NCI-H187 treated with DMSO at 0.1 percent for 48 hours (cell line): ENCODE measurements at places on chromosomes 2 and 18.

DNA sequence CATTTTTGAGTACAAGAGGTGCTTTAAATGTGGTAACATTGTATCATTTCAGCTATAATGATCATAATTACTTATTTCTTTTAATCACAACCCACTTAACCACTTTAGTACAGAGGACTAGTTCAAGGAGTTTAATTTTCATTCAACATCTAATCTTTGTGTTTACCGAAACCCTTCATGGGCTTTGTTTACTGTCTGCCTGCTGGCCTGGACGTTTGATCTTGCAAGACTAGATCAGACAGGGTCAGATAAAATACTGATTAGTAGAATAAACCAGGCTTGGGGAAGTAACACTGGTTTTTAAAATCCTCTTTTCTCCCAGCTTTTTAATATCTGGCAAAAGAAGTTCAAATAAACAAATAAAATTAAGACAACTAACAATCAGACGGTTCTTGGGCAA, 93.6 kb downstream of the SATB2 start:
- DNase-seq, result peak; percentile 9

GRCh38 chr2:133053541-133053940, 383.5 kb upstream of the LYPD1 start:
- DNase-seq, result no peak

GRCh38 chr18:27665264-27665799, 480.2 kb upstream of the CHST9 start:
- DNase-seq, result no peak

GRCh38 chr2:42047488-42048298, at the start of gene PKDCC:
PKDCC (plus strand) TSS chr2:42048021; CDS start chr2:42048200, 179 bp downstream.
- no peak for DNase-seq

GRCh38 chr18:30342675-30343074, 699.9 kb downstream of the DSC3 start:
- no peak for DNase-seq

- DNase-seq, result no peak
Observed at GRCh38 chr18:56508370-56509036, 129.9 kb downstream of the TXNL1 start.

DNA sequence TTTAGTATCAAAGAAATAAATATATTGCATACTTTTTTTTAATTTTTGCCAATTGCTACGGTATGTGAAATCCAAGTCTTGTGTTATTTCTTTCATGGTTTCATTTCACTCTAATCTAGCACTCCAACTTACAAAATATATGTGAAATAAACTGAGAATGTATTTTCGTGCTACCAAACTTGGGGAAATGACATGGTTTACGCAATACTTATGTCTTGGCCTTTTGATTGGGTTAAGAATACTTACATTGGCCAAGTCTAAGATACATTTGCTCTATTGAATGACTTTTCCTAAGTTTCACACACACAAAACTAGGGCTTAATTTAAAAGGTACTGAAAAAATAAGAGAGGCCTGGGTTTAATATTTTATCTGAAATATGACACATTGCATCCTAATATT, 80.5 kb downstream of the VRK2 start:
- no peak for DNase-seq

- DNase-seq, result no peak
Observed at GRCh38 chr18:34401775-34402174, 177.1 kb upstream of the NOL4 start.

- no peak for DNase-seq
Observed at GRCh38 chr2:113266431-113266830, 12.3 kb downstream of the PAX8 start.

- no peak for DNase-seq
Observed at GRCh38 chr2:201918616-201919307, 112.4 kb downstream of the CDK15 start.

DNA sequence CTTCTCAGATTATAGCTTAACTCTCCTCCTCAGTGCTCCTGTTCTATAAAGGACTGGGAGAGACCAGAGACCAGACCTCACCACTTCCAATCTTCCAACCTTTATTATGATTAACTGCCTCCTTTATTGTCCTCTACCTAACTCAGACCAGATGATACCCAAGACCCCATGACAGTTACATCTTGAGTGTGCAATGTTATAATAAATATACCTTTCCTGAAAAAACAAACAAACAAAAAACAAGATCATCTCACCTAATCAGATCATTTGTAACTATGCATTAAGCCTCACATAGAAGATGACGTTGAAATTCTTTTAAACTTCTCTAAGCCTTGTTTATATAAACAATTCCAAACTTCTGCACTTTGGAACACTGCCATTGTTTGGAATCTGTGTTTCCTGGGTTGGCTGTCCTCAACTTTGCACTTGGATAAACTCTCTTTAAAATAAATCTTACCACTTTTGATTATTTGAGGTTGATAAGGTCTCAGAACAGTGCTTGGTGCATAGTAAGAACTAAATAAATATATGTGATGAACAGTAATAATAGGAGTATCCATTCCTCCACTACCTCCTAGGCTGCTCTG, 342.7 kb downstream of the TDRD15 start:
- no peak for DNase-seq

GRCh38 chr2:94758546-94758945, 112.7 kb upstream of the TEKT4 start:
- DNase-seq, result no peak

- no peak for DNase-seq
Observed at GRCh38 chr18:21134895-21135294, 23.3 kb upstream of the ROCK1 start.

DNA sequence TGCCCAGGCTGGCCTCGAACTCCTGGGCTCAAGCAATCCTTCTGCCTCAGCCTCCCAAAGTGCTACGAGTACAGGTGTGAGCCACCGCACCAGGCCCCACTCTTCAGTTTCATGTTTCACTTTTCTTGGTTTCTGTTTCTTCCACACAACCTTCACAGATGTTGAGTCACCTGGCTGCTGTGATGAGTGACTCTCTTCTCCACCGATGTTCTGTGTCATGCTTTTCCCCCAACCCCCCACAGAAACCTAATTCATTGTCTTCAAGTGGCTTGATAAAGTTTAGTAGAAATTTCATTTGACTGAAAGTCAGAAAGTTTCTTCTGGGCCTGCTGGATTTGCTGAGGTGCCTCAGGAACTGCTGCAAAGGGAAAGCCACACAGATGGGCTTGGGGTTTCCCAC, 78.5 kb downstream of the SPHKAP start:
- DNase-seq, result no peak

DNA sequence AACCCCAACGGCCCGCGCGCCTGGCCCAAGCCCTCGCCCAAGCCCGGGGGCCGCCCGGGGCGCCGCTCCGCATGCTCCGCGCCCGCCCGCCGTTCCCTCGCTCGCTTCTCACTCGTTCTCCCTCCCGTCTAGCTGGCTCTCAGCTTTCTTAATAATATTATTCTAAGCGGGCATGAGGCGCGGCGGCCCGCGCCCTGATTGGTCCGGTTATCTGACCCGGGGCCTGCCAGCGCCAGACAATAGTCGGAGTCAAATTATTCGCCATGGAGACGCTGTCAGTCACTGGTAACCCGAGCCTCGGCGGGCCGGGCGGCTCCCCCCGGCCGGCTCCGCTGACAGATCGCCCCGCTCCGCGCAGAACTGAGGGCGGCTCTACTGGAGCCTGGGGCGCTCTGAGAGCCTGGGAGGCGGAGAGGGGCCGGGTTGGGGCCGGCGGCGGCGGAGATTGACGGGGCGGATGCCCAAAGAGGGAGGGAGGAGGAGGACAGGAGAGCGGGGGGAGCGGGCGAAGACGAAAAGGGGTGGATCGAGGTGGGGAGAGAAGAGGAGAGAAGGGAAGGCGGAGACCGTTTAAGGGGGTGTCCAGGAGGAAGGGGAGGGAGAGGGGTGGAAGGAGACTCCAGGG, at the start of gene SIX2:
SIX2 (minus strand) TSS at position 150 of the 625 bp plus-strand sequence. CDS start 342 bp downstream, outside the sequence.
- DNase-seq, result peak; percentile 99

- DNase-seq, result no peak
Observed at GRCh38 chr2:137208431-137208891, 443.1 kb downstream of the THSD7B start.

DNA sequence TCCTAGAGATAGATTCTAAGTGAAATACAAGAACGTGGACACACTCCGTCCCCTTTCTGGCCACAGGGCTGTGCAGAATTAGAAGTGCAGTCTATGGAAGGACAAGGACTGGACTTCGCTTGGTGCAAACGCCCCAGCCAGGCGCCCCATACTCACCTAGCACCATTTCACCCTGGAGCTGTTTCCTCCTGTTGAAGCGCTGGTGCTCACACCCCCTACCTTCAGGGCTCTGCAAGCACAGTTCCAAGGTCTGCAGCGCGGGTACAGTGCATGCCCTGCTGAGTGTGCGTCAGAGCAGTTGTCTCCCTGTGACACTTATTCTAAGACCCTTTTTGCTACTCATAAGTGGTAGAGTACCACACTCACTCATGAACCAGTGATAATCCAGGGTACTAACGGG, 3.0 kb downstream of the HPCAL1 start:
- DNase-seq, result no peak

GRCh38 chr2:179222076-179222475, 42.6 kb downstream of the SESTD1 start:
- no peak for DNase-seq

GRCh38 chr2:177397481-177398289, 5.1 kb downstream of the AGPS start:
- no peak for DNase-seq

DNA sequence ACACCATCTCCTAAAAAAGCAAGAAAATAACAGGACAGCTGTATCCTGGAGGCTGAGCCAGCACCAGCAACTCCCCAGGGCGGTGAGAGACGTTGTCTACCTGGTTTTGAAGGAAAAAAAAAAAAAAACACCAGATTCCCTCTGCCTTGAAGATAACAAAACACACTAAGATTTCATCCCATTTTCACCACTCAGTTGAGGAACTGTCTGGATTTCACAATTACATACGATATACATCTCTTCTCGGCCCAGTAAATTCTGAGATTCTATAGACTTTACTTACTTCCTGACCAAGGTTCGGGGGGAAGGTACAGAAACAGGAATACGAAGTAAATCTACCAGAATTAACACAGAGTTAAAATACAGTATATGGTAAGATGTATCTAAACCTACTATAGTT, 8.5 kb downstream of the ZNF516 start:
- DNase-seq, result no peak

DNA sequence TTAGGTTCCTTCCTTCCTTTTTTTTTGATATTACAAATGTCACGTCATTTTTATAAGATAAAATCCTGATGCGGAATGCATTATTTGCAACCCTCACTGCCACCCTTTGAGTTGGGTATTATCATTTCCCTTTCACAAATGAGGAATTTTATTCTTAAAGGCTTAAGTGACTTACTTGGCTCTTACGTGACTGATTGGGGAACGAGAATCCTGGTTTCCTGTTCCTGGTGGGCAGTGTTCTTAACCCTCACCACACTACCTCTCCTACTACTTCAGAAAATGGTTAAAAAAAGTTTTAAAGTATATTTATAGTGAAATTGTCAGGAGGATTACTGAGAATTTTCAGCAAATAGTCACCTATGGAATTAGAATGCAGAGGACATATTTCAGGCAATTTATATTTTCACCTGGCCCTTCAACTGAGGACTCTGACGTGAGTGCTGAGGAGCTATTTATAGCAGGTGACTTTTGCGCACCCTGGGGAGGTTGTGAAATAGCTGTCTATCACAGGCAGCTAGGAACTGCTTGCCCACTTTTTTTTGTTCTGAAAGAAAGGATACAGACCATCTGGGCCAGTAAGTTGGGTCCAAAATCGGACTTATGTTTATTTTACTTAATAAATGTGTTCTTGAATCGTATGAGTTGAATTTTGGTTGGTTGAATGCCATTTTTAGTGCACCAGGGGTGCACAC, 18.7 kb upstream of the RASGRP3 start:
- peak; percentile 8 for DNase-seq

DNA sequence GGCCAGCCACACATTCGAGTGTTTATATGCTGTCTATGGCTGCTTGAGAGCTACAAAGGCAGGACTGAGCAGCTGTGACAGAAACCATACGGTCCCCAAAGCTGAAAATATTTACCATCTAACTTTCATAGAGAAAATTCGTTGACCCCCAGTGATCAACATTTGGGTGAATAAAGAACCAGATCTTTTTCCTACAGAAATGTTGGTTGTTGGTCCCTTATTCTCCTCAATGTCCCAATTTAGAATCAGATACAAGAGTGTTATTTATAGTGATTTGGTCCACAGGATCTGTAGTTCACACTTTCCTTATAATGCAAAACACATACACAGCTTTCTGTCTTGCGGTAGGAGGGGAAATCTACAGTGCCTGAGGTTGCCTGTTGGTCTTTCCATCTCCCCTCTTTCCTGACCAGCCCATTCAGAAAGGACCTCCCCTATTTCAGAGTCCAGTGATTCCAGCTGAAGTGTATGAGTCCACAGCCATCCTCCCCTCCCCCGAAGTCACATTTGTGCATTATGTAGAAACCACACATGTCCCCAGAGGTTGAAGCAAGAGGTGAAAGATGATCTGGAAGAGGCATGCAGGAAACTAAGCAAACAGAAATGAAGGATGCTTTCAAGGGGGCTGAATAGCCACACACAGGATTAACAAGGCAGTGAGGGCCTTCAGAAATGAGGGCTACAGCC, 61.9 kb downstream of the SPRED2 start:
- DNase-seq, result peak; percentile 73

GRCh38 chr18:34923911-34924310, 117.3 kb upstream of the MAPRE2 start:
- DNase-seq, result no peak

- no peak for DNase-seq
Observed at GRCh38 chr2:22748909-22749308, 636.1 kb upstream of the KLHL29 start.

DNA sequence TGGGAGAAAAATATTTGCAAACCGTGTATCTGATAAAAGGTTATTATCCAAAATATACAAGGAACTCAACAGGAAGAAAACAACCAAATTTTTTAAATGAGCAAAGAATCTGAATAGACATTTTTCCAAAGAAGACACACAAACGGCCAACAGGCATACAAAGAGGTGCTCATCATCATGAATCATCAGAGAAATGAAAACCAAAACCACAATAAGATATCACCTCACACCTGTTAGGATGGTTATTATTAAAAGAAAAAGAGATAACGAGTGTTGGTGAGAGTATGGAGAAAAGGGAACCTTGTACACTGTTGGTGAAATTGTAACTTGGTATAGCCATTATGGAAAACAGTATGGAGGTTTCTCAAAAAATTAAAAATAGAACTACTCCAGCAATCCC, 463.3 kb downstream of the IRS1 start:
- DNase-seq, result no peak

- no peak for DNase-seq
Observed at GRCh38 chr2:20179755-20180594, 45.0 kb downstream of the SDC1 start.

DNA sequence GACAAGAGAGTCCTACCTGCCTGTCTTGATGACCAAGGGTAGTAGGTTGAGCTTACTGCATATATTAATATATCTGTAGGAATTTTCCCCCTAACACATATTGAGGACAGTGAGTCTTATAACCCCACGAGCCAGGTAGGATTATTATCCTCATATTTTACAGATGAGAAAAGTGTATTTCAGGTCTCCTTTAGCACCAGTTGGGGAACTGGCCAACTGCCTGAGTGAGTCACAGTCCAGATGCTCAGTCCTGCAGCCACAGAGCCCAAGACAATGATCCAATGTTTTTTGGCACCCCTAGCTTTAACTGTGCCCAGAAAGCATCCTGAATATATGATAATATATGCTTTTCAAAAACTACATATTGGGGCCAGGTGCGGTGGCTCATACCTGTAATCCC, 30.8 kb upstream of the GLS start:
- DNase-seq, result no peak
